ENCODE measurements at places on chromosomes 3 and 15.

DNA sequence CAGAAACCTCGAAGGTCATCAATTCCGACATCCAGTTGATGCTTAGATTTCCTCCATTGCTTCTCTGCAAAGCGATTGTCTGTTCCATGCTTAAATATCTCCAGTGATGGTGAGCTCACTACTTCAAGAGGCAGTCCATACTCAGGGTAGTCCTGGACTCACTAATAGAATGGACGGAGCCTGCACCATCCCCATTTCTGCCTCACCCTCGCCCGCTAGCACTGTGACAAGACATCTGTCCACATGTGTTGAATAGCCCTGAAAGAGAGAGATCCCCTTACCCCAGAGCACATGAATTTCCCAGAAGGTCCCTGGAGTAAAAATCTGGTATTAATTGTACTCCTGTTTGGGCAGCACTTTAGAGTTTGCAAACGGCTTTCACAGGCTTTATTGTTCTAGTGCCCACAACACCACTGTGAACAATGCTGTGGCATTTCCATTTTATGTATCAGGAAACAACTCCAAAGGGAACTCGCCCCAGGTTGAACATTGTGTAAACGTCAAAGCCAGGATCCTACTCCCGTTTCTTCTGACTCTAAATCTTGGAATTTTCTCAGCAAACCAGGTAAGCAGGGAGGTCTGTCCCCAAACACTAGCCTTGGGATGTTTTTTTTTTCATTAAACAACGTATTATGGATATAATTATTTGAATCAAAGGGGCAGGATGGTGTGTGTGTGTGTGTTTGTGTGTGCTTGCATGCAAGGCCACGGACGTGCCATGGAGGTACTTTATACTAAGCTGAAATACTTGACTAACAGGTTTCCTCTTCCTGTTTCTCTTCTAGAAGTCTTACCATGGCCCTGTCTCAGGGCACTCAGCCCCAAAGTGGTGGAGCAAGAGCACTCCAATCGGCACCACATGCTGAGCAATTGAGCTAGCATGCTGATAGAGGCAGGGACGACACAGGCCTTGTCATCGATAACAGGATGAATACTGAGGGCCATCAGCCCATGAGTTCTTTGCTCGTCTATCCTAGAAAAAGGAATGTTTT lies 198.3 kb downstream of the OPA1 start:
- DNase-seq, result no peak

DNA sequence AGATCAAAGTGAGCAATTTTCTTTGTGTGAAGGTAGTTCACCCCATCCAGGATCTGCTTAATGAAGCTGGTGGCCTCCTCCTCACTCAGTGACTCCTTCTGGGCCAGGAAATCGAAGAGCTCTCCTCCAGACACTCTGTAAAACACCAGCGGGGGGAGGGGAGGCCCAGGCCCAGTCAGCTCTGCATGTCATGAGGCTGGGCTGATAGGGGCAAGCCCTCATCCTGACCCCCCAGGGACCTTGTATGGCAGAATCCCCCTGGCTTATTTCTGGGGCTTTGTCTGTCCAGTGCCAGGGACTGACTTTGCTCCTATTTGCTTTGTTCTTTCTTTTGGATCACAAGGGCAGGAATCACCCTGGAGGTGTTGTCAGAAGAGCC lies 74.9 kb downstream of the DAPK2 start:
- DNase-seq, result peak; percentile 51

DNA sequence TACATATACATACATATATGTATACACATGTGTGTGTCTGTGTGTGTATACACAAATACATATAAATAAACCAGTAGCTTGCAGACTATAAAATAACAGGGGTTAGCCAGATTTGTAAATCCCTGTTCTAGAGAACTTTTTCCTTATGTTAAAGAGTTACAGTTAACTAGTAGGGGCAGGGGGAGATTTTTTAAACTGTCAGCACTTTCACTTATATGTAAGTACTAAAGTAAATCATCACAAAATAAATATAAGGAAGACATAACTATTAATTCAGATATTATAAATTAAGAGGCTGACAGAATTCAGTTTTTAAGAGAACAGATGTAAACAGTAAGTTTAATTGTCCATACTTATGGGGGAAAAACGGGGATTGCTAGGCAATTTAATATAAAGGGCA lies 74.0 kb downstream of the LRRFIP2 start:
- DNase-seq, result no peak

GRCh38 chr3:25480811-25481210 lies 52.7 kb downstream of the RARB start:
- DNase-seq, result no peak

GRCh38 chr3:97009427-97010019 lies 195.1 kb downstream of the EPHA6 start:
- no peak for DNase-seq

DNA sequence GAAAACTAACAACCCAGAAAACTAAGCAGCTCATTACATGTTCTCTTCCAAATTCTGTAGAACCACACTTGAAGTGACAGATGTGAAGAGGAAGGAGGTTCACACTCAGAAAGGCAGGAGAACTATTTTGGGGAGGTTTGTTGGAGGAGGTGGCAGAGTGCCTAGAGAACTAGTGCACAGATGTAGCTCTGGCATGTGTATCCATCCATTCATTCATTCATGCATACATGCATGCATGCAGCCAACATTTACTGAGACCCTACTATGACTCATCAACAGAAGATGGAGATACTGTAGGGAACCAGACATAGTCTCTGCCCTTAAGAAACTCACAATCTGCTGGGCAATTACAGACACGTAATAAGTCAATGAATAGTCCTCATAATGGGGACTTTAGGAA lies 116.7 kb downstream of the ERC2 start:
- no peak for DNase-seq
